ENCODE measurements at places on chromosomes 16 and 17.

GRCh38 chr17:156094-156621 is 18.8 kb downstream of the SCGB1C2 start:
- DNase-seq = no peak

DNA sequence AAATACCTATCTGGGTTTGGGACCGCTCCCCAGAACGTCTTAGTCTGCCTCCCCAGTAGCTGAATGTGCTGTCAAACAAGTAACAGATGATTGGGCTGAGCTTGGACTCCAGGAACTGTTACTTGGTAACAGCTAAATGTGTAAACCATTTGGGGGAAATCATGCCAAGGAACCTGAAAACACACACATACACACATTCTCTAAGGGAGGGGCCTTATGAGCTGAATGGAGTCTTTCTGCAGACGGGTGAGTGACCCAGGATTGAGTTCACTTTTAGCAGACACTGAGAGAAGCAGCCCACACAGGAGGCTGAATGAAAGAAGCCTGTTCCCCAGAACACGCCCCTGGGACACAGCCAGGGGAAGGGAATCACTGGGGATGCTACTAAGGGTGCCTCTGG is 1.6 kb downstream of the ACLY start:
- DNase-seq = peak; percentile 36

DNA sequence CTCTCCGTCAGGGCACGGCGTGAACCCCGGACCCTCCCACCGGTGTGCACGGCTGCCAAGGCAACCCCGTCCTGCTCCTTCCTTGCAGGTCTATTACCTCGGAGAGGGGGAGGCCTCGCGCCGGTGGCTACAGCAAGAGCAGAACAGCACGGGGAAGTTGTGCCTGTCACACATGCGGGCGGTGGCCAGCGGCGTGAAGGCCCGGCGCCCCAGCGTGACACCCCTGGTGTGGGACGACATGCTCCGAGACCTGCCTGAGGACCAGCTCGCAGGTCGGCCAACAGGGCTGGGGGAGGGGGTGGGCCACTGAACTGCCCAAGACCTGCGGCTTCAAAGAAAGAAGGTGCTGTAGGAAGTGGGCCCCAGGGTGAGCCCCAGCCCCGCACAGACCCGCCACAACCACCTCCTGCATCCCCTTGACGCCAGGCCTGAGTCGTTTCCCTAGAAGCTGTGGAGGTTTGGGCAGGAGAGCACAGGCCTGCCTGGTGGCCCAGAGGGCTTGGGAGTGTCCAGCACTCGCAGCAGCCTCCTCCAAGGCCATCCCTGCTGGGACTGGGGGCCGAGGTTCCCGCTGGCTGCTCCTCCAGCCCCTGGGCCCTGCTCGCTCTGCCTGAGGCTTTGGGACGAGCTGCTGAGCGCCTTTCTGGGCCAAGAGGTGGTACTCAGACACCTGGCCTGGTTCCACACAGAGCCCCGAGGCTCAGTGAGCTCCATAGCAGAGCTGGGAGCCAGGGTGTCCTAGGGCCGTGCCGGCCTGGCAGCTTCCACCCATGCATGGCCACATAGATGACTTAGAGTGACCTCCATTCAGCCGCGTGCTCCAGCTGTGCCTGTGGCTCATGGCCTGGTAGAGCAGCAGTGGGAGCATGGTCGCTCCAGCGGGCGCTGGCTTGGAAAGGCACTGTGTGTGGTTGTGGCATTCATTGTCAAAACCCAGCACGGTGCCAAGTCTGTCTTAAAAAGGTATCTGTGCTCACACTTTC is 14.7 kb downstream of the CYBC1 start:
- DNase-seq = no peak

- no peak for DNase-seq
Observed at GRCh38 chr17:17232303-17232621, 4.7 kb downstream of the FLCN start.

GRCh38 chr17:43695970-43696865 is 34.5 kb upstream of the MEOX1 start:
- no peak for DNase-seq

GRCh38 chr17:69796078-69796477 is 278.9 kb upstream of the KCNJ16 start:
- DNase-seq = no peak

DNA sequence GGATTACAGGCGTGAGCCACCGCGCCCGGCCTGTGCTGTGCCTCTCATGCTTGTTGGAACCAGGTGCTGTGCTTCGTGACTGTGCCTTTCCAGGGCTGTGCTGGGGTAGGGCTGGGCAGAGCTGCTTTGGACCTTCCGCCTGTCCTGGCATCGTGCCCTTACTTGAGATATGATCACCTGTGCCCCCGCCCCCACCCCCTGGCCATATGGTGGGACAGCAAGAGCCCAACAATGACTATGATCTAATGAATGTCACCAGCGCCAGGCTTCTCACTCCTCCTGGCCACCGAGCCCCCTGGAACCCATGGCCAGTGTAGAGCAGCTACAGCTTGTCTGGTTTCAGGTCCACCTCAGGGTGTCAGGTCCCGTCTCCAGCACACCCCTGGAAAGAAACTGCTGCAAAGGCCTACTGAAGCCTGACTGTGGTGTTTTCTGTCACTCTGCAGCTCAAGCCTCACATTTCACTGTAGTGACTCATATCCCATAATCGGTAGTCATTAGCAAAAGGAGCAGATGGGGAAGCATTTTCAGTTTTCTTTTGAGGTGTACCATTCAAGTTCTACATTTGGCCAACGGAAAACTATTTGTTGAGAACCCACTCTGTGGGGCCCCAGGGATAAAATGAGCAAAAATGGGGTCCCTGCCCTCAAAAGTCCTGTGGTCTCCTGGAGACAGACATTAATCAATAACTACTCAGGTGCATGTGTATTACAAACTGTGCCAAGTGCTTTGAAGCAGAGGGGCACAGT is 22.1 kb downstream of the FCSK start:
- no peak for DNase-seq

- no peak for DNase-seq
Observed at GRCh38 chr17:72334205-72334604, 213.4 kb downstream of the SOX9 start.

GRCh38 chr16:9300252-9300651 is 208.8 kb downstream of the HAPSTR1 start:
- DNase-seq = no peak

DNA sequence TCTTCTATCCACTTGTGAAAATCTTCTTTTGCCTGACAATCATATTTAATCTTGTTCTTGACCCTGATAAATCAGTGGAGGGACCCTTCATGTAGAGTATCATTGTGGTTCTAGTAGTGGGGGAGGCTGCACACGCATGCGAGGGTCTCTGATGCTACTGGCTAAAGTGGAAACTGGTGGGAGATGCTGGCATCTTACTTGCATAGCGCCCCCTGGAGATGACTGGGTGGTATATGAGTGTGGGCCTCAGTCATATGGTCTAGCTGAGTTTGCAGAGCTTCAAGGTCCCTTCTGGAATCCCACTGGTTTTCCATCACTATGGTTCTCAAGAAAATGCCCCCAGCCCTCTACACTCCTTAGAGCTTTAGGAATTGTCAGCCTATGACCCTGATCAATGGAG is 236.4 kb upstream of the AXIN2 start:
- DNase-seq = no peak

GRCh38 chr17:13525876-13526275 is 75.9 kb downstream of the HS3ST3A1 start:
- DNase-seq = no peak
